ENCODE measurements at places on chromosomes 1 and 21.

DNA sequence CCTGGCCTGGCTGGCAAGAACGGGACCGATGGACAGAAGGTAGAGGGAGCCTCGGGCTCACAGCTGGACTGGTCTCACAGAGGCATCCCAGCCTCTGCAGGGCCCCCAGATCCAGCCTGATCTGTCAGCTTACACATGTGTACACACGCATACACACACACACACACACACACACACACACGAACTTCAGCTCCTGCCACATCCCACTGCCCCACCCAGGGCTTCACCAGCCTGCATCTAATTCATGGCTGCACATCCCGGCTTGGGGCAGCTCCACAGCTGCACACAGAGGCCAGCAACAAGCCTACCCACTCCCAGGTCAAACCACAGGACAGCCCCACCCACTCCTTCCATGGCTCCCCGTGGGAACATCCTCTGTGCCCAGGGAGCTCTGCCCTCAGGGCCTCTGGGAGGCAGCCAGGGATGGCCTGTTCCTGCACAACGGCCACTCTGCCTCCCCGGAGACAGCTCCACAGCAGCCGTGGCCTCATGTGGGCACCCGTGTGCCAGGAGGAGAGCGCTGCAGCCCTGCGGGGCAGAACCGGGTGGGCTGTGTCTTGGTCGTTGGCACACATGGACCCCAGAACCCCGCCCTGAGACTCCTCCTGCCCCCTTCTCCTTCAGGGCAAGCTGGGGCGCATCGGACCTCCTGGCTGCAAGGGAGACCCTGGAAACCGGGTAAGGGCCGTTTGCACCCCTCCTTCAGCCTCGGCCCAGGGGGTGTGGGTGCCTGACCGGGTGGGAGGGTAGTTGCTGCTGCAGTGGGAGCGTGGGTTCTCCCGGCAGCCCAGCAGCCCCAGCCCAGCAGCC lies 19.1 kb downstream of the COL6A2 start:
- DNase-seq = no peak

DNA sequence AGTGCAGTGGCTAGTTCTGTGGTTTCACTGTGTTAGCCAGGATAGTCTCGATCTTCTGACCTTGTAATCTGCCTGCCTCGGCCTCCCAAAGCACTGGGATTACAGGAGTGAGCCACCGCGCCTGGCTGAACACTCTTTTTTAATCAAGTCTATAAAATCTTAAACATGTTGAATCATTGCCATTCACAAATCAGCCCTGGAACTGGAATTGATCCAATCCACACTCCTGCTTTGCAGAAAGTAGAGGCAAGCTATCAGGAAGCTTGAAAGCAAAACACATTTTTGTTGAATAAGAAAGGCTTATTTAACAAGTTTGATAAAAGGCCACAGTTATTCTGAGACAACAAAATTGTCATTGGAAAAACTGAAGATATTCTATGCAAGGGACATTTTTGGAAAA lies 18.3 kb upstream of the EFHD2 start:
- no peak for DNase-seq

GRCh38 chr1:34066166-34066565 lies 98.9 kb downstream of the CSMD2 start:
- no peak for DNase-seq

DNA sequence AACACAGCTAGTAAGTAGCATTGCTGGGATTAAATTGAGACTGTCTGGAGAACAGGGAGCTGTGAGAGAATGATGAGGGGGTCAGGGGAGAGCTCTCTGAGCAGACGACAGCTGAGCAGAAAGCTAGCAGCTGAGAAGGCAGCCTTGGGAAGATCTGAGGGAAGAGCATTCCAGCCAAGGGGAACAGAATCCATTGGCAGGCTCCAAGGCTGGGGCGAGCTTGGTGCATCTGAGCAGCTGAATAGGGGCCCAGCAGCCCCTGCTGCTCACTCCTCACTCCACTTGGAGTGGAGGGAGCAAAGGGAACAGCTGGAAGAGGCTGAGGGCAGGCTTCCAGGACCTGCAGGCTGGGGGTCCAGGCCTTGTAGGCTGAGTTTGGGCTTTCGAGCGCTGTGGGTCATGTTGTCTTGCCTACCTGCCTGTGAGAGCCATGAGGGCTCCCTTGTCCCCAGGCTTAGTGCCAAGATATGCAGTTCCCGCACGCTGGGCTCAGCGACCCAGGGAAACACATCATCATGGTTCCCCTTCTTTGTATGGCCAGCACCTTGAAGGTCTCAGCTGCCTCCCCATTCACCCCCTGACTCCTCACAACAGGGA lies 10.5 kb downstream of the ACOT11 start:
- DNase-seq = no peak

- DNase-seq = no peak
Observed at GRCh38 chr1:151859891-151860293, 6.4 kb upstream of the THEM5 start.

All from astrocyte (in vitro differentiated cells and primary cell).